Gastroesophageal sphincter (tissue), 4 donors: ENCODE measurements at places on chromosomes 2 and 18.
A peak's percentile ranks its signal among the peaks of the same experiment; 100 is the strongest.

DNA sequence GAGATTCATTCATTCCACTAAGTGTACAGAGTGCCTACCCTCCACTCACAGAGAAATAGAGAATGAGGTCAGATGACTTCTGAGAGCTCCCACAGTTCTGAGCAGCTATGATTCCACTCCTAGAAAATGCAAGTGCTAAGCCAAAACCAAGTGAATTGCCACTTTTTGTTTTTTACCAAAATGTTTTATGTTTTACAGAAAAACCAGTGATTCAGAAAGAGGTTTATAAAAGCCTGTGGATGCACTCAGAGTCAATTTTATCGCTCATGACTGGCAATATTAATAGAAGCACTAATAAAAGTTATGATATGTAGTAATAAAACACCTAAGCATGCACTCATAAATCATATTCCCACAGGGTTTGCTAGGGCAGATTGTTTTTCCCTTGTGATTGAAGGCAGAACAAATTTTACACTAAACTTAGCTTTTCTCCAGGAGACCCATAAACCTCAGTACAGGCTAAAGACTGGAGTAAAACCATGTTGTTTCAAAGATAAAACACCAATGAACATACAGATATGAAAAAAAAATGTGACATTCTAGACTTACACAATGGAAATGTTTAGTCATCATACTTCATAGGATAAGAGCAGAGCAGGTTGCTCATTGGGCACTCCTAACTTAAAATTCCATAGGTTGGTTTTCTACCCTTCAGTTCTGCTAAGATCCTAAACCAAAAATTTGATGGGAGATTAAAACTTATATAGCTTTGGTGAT lies 67.5 kb downstream of the PDK1 start:
- ATAC-seq, result no peak

- no peak for ATAC-seq
These were observed 41.2 kb downstream of the ASAP2 start for GRCh38 chr2:9247786-9248185.

- ATAC-seq, result no peak
These were observed 51.2 kb upstream of the UGP2 start for GRCh38 chr2:63790491-63790890.

DNA sequence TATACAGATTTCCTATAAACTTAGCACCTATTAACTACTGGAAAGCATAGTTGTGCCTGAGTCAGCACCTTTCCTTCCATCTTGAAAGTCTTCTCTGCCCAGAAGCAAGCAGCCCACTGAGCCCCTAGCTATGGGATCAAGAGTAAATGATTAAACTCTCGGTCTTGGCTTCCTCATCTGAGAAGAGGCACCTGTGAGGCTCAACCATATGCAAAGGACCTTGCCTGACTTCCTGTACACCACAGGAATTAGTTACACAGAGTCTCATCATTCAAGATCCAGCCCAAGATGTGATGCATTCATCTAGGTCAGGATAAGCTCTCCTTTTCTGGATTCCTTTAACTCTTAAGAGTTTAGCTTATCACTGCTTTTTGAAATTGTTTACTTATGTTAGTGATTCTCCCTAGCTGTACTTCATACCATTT lies 96.0 kb downstream of the CDH2 start:
- no peak for ATAC-seq

DNA sequence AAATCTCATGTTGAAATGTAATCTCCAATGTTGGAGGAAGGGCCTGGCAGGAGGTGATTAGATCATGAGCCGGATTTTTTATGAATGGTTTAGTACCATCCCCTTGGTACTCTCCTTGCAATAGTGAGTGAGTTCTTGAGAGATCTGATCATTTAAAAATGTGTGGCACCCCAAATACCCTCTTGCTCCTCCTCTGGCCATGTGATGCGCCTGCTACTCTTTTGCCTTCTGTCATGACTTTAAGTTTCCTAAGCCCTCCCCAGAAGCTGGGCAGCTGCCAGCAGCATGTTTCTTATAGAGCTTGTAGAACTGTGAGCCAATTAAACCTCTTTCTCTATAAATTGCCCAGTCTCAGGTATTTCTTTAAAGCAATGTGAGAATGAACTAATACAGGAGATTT lies 72.6 kb upstream of the FIGN start:
- no peak for ATAC-seq

DNA sequence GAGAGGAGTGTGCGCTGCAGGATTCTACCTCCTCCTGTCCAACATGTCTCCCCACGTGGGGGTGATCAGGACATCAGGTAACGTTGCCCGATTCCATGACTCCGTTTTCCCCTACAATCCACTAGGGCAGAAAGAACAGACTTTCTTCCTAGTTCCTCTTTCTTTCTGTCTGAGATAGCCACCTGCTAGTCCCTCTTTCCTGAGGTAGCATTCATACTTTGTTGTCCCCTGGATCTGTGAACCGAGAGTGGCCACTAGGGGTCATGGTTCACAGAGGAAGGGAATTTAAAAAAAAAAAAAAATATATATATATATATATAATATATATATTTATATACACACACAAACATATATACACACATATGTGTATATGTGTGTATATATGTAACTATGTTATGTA lies 210.0 kb upstream of the ZNF521 start:
- no peak for ATAC-seq

DNA sequence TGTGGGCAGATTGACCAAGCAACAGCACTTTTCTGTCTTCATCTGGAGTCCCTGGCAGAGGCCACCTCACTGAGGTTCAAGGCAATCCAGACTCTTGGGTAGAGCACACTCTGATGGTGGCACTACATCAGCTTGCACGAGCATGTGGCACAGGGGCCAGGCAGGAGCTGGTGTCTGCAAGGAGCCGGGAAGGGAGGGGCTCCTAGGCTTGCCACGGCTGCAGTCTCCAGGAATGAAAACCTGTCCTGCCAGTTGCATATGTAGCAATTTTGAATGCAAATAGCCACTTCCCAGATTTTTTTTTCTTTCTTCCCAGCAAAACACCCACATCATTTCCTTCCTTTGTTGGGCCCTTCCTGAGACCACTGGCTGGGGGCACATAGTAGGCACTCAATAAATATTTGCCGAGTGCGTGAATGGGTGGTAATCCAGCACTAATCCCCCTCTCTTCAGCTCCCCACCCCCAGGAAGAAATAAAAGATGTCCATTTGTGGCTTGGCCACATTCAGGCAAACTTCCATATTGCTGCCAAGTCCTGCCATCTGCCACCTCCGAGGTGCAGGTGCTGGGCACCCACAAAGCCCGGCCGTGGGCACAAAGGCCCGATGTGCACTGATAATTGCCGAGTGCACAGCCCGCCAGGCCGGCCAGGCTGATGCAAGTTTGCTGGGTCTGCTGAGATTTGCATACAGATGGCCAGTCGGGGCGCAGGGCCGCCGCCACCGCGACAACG lies 72.4 kb downstream of the MYCN start:
- ATAC-seq, result peak; percentile 9

- no peak for ATAC-seq
These were observed 27.4 kb downstream of the EVX2 start for GRCh38 chr2:176056406-176056805.

DNA sequence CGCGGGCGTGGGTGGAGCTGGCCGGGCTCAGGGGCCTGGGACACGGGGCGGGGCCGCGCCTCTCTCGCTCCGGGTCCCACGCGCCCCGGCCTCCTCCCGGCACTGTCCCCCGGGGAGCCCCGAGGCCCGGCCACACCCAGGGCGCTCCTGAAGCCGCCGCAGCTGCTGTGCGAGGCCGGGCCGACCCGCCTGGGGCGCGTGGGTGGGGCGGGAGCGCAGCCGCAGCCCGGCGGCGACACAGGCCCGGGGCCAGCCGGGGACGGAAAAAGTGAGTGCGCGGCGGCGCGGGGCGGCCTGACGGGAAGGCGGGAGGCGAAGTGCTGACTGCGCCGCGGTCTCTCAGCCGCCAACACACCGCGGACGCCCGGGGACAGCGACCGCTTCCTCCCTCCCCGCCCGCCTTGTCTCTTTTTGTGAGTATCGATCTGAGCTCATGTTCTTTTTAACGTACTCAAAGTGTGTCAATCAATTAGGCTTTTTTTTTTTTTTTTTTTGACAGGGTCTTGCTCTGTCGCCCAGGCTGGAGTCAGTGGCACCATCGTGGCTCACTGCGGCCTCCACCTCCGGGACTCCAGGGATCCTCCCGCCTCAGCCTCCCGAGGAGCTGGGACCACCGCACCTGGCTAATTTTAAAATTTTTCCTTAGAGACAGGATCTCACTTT lies 14.5 kb downstream of the PDCD1 start:
- peak; percentile 92 for ATAC-seq

- no peak for ATAC-seq
These were observed 2.5 kb downstream of the PAX3 start for GRCh38 chr2:222296311-222296741.

DNA sequence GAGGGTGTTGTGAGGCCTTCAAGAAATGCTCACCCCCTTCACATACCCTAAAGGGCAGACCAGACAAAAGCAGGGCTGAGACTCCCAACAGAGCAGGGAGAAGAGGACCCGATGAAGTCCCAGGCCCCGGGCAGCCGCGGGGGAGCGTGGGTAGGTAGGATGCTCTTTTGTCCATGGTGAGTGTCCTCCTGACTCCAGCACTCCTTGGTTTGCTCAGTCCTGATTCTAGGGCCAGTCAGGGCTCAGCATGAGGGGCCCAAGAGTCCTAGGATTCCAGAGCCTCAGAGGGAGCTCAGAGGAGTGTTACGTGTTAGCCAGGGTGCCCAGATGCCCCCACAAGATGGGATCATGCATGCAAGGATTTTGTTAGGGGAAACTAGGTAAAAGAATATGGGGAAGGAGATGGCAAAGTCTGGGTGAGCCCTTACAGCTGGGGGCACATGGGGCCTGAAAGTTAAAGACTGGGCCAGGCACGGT lies 64.8 kb downstream of the SMAD7 start:
- no peak for ATAC-seq

DNA sequence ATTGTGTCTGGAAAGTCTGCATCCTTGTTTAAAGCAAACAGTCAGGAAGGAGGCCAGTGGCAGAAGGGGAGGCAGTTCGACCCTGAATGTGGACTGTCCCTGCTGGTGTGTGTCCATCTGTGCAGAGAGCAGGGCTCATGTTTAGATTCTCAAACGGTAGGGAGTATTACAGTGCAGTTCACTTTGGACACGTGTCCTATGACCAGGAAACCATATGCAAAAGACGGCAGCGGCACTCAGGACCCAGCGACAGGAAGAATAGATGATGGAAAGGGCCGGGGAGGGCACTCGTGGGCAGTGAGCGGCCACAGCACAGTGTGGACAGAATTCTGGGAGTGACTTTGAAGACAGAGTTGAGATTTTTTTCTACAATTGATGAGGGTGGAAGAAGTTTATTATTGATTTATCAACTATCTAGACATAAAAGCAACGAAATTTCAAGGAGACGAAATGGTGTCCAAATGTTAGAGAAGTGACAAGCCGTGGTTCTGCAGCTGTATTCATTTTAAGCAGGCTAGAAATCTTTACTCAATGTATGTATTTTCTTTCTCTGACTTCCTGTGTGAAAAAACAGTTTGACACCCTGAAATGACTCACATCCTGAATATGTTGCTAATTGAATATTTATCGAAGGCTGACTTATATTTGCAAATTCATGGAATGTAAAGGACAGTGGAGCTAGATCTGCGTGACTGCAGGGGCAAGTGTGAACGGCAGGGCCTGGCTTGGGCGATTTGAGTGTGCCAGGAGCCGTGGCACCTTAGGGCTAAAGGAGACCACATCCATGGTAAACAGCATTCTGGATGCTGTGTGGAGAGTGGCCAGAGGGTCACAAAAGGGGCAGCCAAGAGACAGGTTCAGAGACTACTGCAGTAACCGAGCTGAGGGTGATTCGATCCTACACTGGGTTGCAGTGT lies 214.2 kb downstream of the PTGR3 start:
- ATAC-seq, result peak; percentile 31

DNA sequence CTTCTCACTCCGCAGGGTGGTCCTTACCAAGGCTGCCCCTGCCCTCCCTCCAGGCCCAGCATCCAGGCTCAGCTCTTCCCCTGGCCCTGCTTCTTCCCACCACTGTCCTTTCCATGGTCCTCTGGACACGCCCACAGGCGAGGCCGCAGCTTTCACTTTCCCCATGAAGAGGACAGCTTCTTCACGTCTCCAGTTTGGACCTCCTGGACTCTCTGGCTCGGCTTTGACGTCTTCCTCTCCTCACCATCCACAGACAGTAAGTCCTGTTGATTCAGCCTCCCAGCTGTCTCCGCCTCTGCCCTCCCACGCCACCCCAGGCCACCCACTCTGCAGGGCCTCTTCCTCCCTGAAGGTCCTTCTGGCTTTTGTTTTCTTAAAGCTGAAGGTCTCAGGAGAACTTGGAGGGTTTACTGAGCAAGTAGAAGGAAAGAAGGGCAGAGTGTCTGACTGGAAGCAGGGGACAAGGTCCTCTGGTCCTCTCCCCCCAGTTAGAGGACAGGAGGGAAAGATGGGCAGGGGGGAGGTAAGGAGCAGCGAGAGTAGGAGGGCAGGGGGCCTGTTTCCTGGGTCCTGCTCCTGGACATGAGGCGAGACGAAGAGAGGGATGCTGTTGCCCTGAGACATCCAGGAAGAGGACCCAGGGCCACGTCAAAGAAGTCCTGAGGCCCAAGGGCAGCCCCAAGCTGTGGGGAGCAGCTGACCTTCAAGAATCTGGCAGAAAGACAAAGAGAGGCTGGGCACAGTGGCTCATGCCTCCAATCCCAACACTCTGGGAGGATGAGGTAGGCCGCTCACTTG lies 24.7 kb upstream of the NMUR1 start:
- peak; percentile 78 for ATAC-seq

DNA sequence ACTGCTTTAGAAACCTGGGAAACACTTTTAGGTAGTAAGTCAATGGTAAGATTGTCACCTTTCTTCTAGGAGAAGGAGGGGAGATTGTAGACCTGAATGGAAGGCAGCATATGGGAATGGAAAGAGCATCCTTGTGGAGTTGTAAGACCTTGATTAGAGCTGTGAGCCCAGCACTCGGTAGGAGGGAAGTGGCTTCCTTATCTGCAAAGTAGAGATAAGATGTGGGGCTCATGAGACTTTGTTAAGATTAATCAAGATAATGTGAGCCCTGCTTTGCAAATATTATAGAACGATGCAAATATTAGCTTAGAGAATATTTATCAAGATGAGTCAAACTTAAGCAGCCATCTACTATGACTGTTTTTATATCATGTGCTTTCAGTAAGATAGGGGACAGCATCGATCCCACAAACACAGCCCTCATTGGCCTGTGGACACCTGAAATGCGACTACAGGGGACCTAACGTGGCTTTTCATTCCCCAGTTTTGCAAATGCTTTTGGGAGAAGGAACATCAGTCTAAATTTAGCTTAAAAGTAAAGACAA lies 243.7 kb downstream of the LTBP1 start:
- ATAC-seq, result no peak

DNA sequence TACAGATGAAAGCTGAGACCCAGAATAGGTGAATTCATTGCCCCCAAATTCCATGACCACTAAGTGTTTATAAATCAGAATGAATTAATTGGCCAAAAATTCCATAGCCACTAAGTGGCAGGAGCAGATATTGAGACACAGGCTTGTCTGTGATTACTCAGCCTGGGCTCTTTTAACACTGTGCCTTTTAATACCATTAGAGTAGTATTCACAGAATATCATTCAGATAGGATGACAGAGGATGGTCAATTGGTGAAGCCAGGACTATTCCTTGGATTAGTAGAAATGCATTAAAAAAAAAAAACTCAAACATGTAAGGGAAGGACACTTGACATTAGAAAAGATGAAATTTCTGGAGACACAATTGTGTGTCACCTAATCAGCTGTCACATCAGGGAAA lies 698.6 kb downstream of the DCC start:
- ATAC-seq, result no peak

GRCh38 chr2:126698376-126698775 lies 42.4 kb downstream of the GYPC start:
- ATAC-seq, result no peak
